Naive thymus-derived CD4-positive, alpha-beta T cell (primary cell): ENCODE measurements at places on chromosomes 11 and 22. TPM values are rescaled to one million over a fixed set of nuclear protein-coding genes. Genes with fewer than 3 reads are reported as not detected.

DNA sequence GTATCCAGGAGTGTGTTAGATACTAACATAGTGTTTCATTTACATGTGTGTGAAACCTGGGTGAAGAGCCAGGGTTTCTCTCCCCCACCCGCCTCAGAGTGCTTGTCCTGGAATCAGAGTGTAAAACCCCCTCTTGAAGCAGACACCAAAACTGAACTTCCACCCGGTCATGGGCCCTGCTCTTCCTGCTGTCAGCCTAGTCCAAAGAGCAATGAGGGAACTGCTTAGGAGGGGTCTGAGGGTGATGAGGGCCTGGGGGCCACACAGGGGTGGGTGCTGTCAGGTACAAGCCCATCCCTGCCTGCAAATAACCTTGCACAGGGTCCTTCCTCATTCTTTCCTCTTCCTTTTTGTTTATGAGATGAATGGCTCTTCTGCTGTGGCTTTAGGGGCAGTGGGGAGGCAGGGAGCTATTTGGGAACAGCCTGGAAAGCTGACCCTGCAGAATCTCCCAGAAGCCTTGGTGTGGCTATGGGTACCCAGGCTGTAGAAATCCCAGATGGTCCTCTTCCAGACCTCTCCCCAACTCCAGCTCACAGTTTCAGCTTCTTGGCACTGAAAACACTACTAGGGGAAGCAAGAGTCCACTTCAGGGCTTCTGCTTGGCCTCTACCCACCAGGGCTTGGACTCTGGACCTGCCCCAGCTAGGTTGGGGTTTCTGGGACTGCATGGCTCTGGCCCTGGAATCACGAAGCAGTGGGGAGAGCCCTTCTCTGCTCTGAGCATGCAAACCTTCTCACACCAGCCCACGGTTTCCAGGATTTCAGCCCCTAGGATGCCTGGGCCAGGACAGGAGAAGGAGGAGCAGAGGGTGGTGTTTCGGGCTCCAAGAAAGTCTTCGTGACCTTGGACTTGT is 8.5 kb downstream of the BATF2 start:
- no peak for DNase-seq
- H3K4me1 ChIP-seq = peaks cover 3% of the 10 kb centered on the region
- no peaks in the 10 kb centered on the region for H3K36me3 ChIP-seq

GRCh38 chr11:47163193-47163592 is 13.5 kb downstream of the ARFGAP2 start:
- no peak for DNase-seq
- no peaks in the 10 kb centered on the region for H3K27me3 ChIP-seq
- no peak overlapping the region for H3K27ac ChIP-seq
- H3K4me3 ChIP-seq = no peak overlapping the region

GRCh38 chr22:27545085-27545484 is 256.5 kb downstream of the MN1 start:
- H3K27ac ChIP-seq = no peak overlapping the region
- H3K36me3 ChIP-seq = no peaks in the 10 kb centered on the region
- no peak overlapping the region for H3K4me3 ChIP-seq
- H3K4me1 ChIP-seq = no peaks in the 10 kb centered on the region

DNA sequence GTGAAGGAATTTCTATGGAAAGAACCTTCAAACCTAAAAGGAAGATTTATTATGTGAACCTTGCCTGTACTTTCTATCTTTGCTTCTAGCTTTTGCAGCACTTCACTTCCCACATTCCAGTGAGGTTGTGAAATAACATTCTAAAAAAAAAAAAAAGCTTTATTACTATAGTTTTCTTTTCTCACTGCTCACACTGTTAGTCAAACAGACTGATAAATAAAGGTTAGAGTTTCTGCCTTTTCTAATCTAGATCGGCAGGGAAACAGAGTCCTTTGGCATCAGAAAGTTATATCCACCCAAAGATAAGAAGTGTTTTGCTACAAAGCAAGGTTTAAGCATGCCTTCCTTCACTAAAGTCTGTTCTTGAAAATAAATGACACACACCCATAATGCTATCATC is 2.8 kb downstream of the AAMDC start:
- DNase-seq = no peak

- H3K27me3 ChIP-seq = no peaks in the 10 kb centered on the region
- no peak overlapping the region for H3K27ac ChIP-seq
- peak; percentile 28 for DNase-seq
- no peak overlapping the region for H3K4me3 ChIP-seq
- H3K36me3 ChIP-seq = no peaks in the 10 kb centered on the region
Observed at GRCh38 chr11:69409812-69410645, 71.4 kb upstream of the LINC01488 start.

- no peaks in the 10 kb centered on the region for H3K36me3 ChIP-seq
- peaks cover 18% of the 10 kb centered on the region for H3K27me3 ChIP-seq
- H3K4me3 ChIP-seq = no peak overlapping the region
- peak; percentile 6 for DNase-seq
- no peak overlapping the region for H3K27ac ChIP-seq
Observed at GRCh38 chr11:46278387-46279125, 1.1 kb downstream of the CREB3L1 start.

DNA sequence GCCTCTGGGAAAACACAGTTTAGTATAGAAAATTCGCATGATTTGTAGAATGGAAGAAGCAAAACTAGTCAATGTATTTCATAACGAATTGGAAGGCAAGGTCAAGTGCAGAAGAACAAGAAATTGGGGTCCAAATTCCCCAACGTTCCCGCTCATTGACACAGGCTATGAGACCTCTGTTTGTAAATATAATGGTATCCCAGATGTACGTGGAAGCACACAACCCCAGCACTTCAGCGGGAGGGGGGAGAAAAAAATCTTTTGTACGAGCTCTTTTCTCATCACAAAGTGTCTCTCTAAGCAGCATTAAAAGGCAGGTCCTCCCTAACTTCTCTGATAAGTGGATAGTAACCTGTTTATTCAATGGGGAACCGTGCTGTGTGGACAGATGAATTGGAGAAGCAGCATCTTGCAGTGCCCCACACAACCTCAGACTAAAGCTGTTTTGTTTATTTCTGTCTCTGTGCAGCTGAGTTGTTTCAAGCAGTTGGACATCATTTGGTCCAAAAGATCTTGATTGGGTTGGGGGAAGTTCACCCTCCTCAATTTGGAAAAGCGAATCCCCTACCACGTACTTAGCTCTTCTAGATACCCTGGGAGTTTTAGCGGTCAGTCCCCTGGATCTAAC is 1.1 kb upstream of the GAB2 start:
- peak overlapping the region; percentile 67 for H3K4me3 ChIP-seq
- peaks cover 17% of the 10 kb centered on the region for H3K4me1 ChIP-seq

ESAM gene
- 1.4 TPM for total RNA-seq

OTOG gene
- not detected in 2 replicates for total RNA-seq

TTC28 gene
- total RNA-seq = 5.1 TPM

TMPRSS4 gene
- total RNA-seq = not detected
